ENCODE measurements at places on chromosomes 3 and 15.

- DNase-seq: no peak
Measured at GRCh38 chr3:169787791-169788190, 14.6 kb downstream of the MYNN start.

- no peak for DNase-seq
Measured at GRCh38 chr3:71453822-71454511, 129.6 kb downstream of the FOXP1 start.

- DNase-seq: no peak
Measured at GRCh38 chr15:75031848-75032247, 8.5 kb downstream of the PPCDC start.

DNA sequence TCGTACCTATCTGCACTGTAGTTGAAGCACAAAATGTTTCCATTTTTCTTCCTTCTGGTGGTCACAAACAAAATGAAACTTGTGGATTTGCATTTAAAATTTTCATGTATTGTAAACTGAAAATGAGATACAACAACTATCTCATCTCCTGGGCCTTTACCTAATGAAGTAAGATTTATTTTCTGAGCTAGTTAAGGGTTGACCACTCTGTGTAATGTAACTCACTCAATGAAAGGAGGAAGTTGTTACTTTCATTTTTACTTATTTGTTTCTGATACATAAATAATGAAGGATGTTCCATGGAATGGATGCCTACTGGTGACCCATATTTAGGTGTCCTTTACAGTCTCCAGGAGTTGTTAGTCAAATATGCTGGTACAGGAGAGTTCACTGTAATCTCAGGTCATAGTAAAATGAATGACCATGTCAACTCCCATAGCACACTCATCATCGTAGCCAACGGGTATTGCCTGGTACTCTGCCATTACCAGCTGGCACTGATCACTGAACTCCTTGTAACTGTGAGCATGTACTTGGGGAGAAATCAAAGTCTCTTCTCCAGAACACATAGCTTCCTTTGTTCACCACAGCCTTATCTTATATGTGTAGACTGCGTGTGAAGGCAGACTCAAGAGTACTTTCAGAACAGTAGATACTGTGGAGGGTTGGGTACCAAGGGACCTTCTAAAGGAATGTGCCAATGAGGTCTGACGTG, 474.2 kb upstream of the ROBO2 start:
- no peak for DNase-seq

DNA sequence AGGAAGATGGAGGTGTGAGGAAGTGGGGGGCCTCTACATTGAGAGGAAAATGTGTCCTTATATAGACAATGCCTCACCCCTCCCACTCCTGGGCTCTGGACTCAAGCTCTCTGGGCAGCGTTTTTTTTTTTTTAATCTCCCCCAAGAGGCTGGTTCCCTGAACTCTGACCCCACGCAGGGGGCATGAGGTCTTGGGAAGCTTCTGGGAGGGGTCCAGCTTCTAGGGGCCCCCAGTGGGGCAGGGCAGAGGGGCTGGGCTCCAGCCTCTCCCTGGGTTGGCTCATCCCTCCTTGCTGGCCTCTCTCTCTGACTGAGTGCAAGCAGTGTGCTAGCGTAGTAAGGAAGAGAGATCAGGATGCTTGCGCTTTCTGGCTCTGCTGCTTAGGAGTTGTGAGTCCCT, 101.4 kb upstream of the HACD2 start:
- DNase-seq: no peak

- no peak for DNase-seq
Measured at GRCh38 chr15:67116742-67117141, 51.3 kb downstream of the SMAD3 start.

DNA sequence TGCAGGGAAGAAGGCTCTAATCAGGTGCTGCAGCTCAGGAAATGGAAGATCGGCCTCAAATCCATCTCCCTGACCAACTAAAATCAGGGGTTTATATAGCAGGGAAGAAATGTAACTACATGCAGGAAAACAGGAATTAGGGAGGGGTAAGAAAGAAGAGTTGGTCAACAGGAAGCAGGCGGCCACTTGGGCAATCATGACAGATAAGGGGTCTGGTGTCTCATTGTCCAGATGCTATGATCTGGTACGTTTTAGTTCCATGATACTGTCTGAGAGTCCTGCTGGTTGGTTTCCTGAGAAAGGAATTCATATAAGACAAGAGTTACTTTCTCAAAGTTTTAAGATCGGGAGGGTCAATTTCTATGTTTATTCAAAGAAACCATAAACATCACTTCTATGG, 24.2 kb downstream of the KATNBL1 start:
- no peak for DNase-seq

DNA sequence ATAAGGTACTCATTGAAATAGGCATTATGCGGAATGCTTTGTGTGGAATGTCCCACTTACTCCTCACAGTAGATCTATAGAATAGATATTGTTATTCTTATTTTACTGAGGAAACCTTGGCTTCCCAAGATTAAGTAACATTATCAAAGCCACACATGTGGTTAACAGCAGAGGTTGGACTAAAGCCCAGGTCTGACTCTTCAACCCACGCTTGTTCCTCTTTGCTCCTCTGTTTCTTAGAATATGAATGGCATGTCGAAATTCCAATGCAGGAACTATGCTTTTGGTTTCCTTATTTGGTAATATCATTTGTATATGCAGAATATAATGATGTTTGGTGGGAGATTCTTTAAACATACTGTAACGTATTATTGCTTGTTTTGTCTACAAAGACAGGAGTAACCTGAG, 818.8 kb upstream of the LMCD1 start:
- no peak for DNase-seq

DNA sequence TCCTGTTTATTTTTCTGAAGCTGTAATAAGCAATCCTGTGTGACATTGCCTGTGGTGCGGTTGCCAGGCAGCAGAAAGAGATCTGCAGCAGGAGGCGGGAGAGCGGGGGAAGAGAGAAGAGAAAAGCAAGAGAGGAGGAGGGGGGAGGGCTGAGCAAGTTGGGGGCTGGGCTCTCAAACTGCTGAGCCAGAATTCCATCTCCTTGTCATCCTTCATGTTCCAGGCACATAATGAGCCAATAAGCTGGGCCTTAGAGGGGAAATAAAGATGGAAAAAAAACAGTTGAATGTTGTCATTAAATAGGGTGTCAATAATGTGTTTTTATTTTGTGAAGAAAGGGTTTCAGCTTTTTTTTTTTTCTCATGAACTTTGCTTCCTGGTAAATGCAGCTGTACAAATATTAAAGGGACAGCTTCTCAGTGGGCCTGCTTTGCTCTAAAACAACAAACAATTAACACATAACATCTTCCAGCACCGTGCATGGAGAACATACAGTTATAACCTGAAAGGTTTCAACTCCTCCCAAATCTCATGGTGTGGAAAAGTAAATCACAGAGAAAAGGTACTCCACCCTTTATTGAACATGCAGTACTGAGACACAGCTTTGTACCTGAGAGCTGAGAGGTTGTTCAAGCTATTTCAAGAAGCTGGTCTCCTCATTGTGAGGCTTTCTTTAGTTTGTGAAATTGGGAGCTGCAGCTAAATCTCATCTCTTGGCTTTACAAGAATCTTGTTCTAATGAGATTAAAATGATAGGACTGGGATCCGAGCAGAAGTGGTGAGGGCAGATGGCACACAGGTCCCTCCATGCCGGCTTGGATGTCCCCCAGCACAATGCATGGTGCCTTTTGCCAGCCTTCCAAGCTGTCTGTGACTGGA, 451.1 kb upstream of the KCNMB2 start:
- peak; percentile 60 for DNase-seq

- DNase-seq: no peak
Measured at GRCh38 chr3:55538158-55538557, 51.1 kb upstream of the WNT5A start.

GRCh38 chr3:31288224-31288623, 244.5 kb upstream of the STT3B start:
- no peak for DNase-seq

GRCh38 chr3:118550556-118550955, 484.1 kb downstream of the IGSF11 start:
- DNase-seq: no peak

- no peak for DNase-seq
Measured at GRCh38 chr3:44321335-44321734, 17.2 kb upstream of the TCAIM start.

DNA sequence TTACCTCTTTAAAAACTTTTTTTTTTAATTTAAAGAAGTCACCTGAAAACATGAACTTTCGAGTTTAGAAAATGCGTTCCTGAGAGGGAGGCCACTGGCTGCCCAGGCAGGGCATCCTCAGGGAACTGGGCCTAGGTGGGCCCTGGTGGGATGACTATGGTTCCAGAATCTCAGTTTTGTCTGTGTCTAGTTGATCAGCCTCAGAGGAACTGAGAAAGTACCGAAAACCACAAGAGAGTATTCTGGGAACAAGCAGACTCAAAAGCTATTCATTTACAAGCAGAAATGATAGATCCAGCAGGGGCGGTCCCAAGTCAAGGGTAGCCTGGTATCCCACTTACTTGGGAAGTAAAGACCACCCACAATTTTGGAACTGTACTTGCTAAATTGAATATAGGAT, 10.5 kb downstream of the WWTR1 start:
- DNase-seq: no peak

- DNase-seq: no peak
Measured at GRCh38 chr15:91849749-91850161, 3.8 kb upstream of the SLCO3A1 start.

- no peak for DNase-seq
Measured at GRCh38 chr15:67601073-67601472, 58.6 kb downstream of the MAP2K5 start.

DNA sequence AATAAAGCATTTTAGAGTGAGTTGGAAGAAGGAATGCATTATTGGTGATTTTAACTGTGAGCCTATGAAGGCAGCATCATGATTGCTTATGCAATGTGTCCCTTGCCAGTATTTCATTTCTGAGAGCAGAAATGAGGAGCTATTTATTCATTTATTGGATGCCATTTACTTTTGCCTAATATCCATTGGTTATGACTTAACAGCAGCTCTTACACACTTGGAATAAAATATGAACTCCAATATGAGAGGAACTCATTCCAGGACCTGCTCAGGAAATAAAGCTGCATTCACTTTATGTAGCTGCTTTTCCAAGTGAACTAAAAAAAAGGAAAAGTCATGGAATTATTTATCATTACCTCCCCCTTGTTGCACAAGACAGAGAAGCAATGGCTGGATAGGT, 280.1 kb downstream of the LRTM1 start:
- DNase-seq: no peak

DNA sequence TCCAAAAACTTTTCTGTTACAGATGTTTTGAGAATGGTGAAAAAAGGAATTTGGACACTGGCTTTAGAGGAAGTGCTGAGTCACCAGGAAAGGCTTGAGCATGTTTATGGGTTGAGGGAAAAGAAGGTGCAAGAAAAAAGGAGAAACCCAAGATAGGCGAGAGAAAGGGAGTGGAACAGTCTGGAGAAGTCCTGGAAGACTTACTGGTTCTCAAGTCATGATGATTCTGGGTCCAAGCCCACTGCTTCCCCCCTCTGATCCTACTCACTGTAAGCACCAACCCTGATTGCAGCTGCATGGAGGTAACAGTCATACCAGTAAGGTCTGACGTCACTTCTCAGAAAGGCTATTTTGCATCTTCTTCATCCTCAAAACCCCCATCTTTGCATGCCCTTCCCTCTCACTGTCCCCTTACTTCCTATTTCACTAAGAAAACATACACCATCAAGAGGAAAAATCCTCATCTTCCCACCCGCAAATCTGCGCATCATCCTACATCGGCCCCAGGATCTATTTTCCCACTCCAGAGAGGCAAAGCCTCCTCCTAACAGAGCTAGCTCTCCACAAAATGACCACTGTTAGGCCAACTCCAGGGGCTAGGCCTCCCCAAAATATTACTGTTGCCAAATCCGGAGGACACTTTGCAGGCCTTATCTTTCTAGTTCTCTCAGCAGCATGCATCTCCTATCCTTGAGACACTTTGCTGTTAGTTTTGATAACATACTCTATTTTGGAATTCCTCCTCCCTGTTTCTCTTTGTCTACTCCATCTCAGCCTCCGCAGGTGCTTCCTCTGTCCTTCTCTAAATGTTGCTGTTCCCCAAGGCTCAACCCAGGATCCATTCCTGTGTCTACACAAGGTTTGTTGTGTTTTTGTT, 3.2 kb upstream of the ATP13A3 start:
- DNase-seq: no peak

GRCh38 chr3:98460220-98460619, 2.8 kb upstream of the OR5K1 start:
- no peak for DNase-seq

GRCh38 chr15:75185271-75186029, 16.2 kb upstream of the C15orf39 start:
- DNase-seq: no peak

GRCh38 chr15:38666865-38667510, 102.4 kb upstream of the RASGRP1 start:
- DNase-seq: no peak

GRCh38 chr3:86774082-86774691, 216.8 kb downstream of the VGLL3 start:
- no peak for DNase-seq

DNA sequence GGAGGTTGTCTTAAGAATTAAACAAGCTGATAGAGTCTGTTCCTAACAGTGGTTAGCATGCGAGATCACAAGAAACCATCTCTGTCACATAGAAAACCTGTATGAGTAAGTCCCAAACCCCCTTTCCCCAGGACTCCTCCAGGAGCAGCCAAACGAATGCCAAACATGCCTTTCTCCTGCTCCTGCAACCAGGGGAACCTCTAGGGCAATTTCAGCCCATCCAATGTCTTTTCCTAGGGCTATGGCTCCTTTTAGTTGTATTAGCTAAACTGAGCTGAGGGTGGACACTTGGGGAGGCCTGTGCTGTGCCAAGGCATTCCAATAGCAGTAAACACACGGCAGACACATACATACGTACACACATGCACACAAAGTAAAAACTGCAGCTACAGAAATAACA, 36.5 kb upstream of the TIMP4 start:
- DNase-seq: no peak

GRCh38 chr15:83844742-83845141, 190.8 kb downstream of the ADAMTSL3 start:
- DNase-seq: no peak

DNA sequence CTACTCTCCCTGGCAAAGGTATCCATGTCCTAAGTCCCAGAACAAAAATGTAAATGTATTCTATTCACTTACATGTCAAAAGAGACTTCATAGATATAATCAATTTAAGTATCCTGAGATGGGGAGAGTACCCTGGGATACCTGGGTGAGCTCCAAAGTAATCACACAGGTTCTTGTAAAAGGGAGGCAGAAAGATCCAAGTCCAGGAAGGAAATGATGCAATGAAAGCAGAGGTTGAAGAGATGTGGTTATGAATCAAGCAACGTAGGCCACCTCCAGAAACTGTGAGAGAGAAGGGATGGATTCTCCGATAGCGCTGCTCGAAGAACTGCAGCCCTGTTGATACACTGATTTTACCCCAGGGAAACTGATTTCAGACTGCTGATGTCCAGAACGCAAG, 93.9 kb upstream of the VGLL3 start:
- no peak for DNase-seq
